ENCODE measurements at places on chromosomes 12 and 14.

- DNase-seq = peak; percentile 20
These were observed 12.6 kb downstream of the RCOR1 start for GRCh38 chr14:102605029-102605428.

- no peak for DNase-seq
These were observed 9.0 kb upstream of the CLEC4D start for GRCh38 chr12:8504351-8504750.

GRCh38 chr12:113425960-113426453, 3.8 kb downstream of the SDSL start:
- DNase-seq = no peak

- DNase-seq = no peak
These were observed 23.6 kb downstream of the IRF2BPL start for GRCh38 chr14:77004711-77005460.

GRCh38 chr12:25526778-25527177, 26.3 kb downstream of the LMNTD1 start:
- no peak for DNase-seq

- no peak for DNase-seq
These were observed 493.2 kb upstream of the GARIN6 start for GRCh38 chr12:99154216-99154982.

DNA sequence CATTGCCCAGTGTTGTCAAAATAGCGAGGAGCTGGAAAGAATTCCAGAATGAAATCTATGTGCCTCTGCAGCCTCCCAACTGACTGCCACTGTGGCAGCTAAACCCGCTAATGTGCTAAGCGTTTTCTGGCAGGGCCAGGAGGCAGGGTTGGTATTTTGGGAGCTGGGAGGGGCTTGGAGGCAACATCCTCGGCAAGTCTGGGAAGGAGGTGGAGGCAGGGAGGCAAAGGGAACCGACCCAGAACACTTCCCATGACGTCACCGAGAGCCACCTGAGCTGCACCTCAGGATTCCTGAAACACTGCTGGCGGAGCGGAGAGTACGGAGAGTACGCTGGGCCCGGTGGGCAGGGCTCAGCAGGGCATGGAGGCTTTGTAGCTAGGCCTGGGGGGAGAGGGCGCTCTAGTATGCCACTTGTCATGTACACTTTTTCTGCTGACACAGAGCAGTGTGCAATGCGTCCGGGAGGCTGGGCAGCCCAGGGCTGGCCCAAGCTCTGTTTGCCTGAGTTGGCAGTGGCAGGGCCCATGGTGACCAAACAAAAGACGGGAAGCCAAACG, 81.5 kb downstream of the DPF3 start:
- DNase-seq = peak; percentile 29

All from fibroblast of skin of scalp (primary cell).